ENCODE measurements at places on chromosomes 5 and 9.

DNA sequence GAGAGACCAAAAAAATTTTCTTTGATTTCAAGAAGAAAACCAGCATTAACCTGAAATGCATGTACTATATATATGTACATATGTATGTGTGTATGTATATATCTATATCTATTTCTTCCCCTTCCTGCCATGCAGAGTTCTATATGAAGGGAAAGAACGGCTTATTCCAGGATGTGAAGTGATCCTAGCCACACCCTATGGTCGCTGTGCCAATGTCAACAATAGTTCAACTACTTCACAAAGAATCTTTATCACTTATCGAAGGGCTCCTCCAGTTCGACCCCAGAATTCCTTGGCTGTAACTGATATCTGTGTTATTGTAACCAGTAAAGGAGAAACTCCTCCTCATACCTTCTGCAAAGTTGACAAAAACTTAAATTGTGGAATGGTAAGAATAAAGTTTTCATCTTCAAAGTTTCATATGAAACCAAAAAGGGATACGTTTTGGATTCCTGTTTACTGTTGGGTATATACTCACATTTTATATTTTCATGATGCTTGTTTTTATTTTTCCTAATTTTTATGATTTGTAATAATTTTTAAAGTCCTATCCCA, 56.2 kb downstream of the DENND4C start:
- no peak for DNase-seq

DNA sequence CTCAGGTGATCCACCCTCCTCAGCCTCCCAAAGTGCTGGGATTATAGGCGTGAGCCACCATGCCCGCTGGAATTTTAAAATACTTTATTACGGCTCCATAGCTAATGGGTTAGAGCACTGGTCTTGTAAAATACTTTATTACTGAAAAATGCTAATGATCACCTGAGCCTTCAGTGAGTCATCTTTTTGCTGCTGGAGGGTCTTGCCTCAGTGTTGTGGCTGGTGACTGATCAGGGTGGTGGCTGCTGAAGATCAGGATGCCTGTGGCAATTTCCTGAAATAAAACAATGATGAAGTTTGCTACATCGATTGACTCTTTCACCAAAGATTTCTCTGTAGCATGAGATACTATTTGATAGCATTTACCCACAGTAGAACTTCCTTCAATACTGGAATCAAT, 26.0 kb upstream of the GNE start:
- no peak for DNase-seq

- no peak for DNase-seq
These were observed 21.9 kb downstream of the ARHGEF37 start for GRCh38 chr5:149603210-149603609.

- no peak for DNase-seq
These were observed 22.8 kb downstream of the SMIM3 start for GRCh38 chr5:150801117-150801927.

- no peak for DNase-seq
These were observed 11.2 kb upstream of the SEMA4D start for GRCh38 chr9:89508951-89509615.

GRCh38 chr9:127935765-127936221, 1.9 kb downstream of the DPM2 start:
- no peak for DNase-seq

- DNase-seq: no peak
These were observed 1866.1 kb upstream of the NUDT12 start for GRCh38 chr5:105428451-105429380.

DNA sequence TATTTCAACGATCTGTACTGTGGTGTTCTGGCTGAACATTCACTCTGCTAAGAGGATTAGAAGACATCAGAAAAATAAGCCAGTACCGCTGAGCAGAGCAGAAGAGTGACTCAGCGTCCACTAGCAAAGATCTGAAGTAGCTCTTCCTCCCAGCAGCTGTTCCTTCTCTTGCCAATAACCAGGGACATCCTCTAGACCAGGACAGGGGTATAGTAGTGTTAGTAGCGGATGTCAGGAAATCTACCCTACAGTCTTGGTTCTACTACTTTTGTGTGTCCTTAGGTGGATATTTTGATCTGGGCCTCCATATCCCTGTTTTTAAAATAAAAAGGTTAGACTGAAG, 103.6 kb downstream of the TSSK1B start:
- DNase-seq: no peak

GRCh38 chr5:124494540-124495116, 251.8 kb downstream of the ZNF608 start:
- no peak for DNase-seq

GRCh38 chr9:114516913-114517312, 11.6 kb upstream of the WHRN start:
- no peak for DNase-seq

DNA sequence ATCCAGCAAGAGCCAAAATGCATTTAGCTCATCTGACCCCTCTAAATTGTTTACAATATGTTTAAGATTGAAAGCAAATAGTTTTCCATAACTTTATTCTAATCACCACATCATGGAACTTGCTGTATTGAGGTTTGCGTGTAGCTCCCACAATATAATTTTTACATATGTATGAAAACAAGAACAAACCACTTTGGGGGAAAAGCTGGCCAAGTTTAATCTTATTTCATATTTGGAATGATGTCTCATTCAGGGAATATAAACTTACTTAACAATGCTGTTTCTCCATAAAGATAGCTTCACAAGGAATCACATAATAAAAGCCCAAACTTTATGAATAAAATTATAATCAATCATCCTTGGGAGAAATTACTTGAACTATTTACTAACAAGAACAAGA, 194.6 kb upstream of the PCSK5 start:
- DNase-seq: no peak

- DNase-seq: peak; percentile 54
These were observed 18.7 kb upstream of the WDR38 start for GRCh38 chr9:124834591-124834990.

DNA sequence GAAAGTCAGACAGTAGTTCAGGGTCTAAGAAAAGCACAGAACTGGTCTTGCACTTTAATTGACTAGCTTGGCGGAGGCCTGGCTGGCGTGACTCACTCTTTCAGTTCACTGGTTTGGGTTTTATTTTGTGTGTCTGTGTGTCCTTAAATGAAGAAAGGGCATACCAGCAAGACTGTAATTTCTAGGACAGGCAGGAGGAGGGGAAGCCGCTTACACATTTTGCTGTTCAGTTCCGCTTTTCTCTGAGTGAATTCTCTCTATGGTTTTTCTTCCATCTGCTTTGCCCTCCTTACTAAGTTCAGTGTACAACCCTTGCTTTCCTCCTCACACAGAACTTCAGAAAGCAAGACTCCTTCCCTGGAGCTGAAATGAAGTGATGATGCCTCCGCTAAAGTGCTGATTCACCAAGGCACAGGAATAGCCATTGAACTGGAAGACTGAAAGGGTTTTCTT, 150.8 kb downstream of the MEF2C start:
- DNase-seq: peak; percentile 50

- no peak for DNase-seq
These were observed 9.0 kb upstream of the SPINK4 start for GRCh38 chr9:33230756-33231622.

- DNase-seq: no peak
These were observed 779 bp upstream of the CTNNA1 start for GRCh38 chr5:138752341-138752950.

- no peak for DNase-seq
These were observed 2.1 kb downstream of the PPIP5K2 start for GRCh38 chr5:103122242-103122641.
